Epithelial cell of prostate (primary cell): ENCODE measurements at places on chromosomes 1 and 21.

DNA sequence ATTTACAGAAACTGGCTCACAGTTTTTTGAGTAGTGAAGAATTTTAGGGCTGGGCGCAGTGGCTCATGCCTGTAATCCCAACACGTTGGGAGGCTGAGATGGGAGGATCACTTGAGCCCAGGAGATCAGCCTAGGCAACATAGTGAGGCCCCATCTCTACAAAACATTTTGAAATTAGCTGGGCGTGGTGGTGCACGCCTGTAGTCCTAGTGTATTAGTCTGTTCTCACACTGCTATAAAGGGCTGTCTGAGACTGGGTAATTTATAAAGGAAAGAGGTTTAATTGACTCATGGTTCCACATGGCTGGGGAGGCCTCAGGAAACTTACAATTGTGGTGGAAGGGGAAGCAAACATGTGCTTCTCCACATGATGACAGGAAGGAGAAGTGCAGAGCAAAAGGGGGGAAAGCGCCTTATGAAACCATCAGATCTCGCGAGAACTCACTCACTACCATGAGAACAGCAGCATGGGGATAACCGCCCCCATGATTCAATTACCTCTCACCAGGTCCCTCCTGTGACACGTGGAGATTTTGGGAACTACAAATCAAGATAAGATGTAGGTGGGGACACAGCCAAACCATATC is 24.4 kb upstream of the DYRK1A start:
- DNase-seq = no peak

GRCh38 chr1:214708321-214708955 is 105.4 kb downstream of the CENPF start:
- no peak for DNase-seq

DNA sequence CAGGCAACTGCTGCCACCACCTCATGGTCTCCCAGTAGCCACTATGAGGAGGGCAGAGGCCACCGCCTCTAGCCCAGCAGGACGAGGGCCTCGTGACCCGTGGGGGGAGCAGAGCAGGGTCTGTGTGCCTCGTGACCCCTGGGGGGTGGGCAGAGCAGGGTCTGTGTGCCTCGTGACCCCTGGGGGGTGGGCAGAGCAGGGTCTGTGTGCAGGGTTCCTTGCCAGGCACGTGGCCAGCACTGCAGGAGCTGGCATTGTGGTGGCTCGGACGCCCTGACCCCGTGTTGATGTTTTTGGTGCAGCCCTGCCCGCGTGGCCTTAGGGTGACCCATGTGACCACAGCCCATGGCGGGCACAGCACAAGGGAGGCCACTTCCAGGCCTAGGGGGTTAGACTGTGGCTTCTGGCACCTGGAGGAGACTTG is 52.8 kb downstream of the SLX9 start:
- DNase-seq = no peak

- DNase-seq = no peak
Observed at GRCh38 chr1:114040273-114041015, 61.2 kb downstream of the OLFML3 start.

GRCh38 chr21:37128076-37128475 is 55.0 kb downstream of the TTC3 start:
- DNase-seq = no peak

DNA sequence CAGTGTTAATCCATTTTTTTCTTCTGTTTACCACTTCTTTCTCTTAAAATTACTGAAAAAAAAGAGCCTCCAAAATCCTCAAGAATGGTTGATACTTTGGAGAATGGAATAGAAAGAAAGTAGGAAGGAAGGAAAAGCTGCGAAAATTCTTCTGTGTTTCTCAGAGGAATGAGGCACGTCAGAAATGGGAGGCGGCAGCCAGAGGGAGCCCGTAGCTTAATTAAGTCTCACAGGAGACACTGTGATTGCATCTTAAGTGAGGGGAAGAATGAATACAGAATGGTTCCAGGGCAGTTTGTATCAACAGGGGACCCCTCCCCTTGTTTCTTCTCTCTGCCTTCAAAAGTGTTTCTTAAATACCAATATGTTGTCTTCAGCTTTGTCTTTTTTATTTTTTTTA is 1099.5 kb downstream of the PLA2G4A start:
- no peak for DNase-seq

- DNase-seq = no peak
Observed at GRCh38 chr21:26555540-26556146, 17.4 kb downstream of the CYYR1 start.

- no peak for DNase-seq
Observed at GRCh38 chr1:96927125-96927524, 205.5 kb downstream of the PTBP2 start.
